Fibroblast of villous mesenchyme (primary cell): ENCODE measurements at places on chromosomes 1 and 21.

DNA sequence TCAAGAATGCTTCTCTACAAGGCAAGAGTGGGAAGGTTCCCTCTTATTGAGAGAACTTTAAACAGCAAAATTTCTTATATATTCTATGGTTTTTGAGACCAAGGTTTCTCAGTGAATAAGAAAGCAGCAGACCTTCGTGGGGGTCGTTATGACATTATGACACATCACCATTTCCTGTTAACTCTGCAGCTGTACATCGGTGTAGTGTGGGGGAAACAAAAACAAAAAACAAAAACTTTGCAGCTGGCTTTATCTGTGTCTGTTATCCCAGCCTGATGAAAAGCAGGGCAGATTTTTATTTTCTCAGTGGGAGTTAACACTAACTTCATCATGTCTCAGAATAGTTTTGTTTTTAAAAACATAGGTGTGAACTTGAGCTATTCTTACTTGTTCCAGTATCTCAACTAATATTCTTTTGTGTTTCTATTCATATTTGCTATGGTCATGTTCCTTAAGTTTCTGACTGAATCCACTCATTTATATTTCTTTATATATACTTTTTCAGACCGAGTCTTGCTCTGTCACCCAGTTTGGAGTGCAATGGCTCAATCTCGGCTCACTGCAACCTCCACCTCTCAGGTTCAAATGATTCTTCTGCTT is 2.1 kb downstream of the SDE2 start:
- DNase-seq: peak; percentile 76

DNA sequence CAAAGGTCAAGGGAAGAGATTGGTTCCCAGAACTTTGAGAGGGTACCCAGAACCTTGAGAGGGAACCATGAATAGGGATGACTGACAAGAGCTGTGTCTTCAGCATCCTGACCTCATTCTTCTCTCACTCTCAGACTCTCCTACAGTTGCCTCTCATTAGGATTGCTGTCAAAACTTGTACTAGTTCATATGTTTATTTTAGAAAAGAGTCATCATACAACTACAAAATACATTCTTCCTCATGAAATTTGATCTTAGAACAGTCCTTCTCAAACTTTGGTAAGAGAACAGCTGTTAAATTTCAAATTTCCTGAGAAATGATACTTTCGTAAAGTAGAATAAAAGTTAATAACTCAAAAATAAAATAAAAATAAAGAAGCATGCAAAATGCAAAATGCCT is 161.4 kb upstream of the ZRANB2 start:
- DNase-seq: no peak

DNA sequence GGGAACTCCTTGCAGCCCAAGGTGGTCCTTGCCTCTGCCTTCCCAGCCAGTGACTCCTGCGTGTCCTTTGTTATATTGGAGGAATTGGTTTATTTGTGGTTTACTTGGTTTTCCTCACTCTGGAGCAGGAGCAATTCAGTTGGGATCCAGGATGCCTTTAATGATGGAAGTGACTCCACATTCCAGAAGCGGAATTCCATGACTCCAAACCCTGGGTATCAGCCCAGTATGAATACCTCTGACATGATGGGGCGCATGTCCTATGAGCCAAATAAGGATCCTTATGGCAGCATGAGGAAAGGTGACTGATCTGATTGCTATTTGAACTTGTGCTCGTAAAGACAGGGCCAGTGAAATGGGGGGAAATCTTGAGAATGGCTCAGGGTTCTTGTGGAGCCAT is 15.1 kb upstream of the PIGV start:
- DNase-seq: peak; percentile 80

DNA sequence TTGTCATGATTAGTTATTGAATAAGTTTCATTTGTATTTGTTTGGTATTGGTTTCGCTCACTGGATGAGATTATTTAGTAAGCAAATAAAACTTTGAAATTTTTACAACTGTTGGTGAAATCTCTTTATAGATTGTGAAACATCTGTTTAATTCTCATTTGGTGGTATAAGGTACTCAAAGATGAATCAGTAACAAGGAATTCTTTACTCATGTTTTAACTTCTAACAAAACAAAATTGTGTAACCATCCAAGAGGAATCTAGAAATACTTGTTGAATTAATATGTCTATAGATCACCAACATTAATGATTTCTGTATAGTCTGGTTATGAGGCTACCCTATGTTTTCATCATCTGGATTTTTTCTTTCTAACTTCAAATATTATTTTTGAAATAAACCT is 62.8 kb upstream of the USP25 start:
- DNase-seq: peak; percentile 55

GRCh38 chr1:90417126-90417525 is 300.0 kb downstream of the BARHL2 start:
- DNase-seq: no peak

DNA sequence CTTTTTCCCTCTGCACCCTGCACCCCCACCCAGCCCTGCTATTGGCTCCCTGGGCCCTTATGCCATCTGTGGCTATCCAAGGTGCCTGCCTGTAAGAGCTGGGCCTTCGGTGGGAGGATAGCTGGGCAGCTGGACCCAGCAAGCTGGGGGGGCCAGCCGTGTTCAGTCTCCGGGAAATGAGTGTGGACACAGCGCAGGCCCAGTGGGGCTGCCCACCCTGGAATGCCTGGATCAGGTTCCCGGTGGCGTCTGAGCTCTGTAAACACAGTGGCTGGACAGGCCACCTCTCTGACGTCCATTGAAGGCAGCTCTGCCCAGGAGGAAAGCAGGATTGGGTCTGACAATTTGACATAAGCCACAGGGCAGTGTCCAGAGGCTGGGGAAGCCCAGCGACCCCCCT is 127.8 kb downstream of the FOXD2 start:
- no peak for DNase-seq

DNA sequence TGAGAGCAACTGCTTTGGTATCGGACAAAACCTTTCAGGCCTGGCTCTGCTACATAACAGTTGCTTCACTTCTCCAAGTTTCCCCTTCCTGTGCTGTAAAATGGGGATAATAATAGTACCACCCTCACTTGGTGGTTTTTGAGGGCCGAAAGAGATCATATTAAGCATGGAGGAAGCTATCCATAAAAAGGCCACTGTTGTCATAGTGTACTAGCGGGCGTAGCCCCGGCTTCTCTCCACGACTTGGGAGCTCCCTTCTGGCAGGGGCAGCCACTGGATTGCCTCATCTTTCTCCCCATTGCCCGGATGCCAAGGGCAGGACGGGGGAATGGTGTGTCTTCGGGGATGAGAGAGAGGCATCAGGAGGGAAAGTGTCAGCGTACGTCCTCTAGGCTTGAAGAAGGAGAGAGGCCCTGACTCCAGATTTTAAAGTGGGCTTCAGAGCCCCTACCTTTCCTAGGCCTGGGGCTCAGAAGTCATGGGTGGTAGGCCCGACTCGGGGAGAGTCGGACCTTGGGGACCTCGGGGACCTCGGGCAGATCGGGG is 548 bp upstream of the MFSD2A start:
- DNase-seq: no peak

DNA sequence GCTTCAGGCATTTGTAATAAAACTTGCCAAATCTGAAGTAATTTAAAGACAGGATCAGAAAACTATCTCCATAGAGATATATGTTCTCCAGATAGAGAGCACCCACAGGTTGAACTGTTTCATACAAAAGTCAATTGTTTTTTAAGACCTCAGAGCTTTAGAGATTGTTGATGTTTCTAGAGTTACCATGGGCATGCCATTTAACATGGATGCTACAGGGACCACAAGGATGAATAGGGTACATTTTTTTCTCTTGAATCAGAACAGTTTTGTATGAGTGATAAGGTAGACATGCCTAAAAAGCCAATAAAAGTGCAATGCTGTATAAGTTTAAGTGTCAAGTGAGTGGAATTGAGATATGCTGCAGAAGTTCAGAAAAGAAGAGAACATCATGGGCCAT is 511.0 kb upstream of the CAMK1G start:
- no peak for DNase-seq

DNA sequence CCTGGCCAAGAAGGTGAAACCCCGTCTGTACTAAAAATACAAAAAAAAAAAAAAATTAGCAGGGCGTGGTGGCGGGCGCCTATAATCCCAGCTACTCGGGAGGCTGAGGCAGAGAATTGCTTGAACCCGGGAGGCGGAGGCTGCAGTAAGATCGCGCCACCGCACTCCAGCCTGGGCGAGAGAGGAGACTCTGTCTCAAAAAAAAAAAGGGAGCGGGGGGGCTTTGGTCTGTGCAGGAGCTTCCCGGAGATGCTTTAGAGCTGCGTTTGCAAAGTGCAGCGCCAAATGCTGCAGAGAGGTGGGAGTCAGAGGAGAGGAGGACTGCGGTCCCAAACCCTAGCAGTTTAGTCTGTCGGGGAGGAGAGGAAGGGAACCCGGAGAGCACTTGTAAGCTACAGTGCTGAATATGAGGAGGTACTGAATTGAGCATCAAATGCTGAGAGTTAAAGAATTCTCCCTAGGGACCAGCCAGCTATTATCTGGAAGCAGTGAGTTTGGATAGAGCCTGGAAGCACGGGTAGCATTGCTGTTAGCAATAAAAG is 569 bp downstream of the FALEC start:
- DNase-seq: no peak

- DNase-seq: no peak
Measured at GRCh38 chr1:9929431-9930385, 13.5 kb downstream of the LZIC start.

- no peak for DNase-seq
Measured at GRCh38 chr1:30604801-30605440, 118.5 kb downstream of the MATN1 start.

GRCh38 chr1:198686069-198686728 is 47.4 kb downstream of the PTPRC start:
- peak; percentile 65 for DNase-seq

DNA sequence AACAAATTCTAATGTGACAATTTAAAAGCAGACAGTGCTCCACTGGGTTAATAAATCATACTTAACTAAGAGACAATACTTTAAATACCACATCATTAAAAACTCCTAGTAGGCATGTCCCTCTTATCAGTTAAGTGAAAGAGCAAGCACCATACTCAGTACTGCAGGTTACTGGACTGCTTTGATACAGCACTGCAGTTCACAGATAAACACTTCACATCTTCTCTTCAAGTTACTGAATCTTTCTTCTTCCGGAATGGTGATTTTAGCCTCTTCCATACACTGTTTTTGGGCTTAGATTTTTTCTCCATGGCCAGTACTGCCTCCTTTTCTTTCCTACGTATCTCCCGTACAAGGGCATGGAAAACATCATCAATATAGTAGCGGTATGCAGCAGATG is 11.0 kb downstream of the RIT1 start:
- no peak for DNase-seq

DNA sequence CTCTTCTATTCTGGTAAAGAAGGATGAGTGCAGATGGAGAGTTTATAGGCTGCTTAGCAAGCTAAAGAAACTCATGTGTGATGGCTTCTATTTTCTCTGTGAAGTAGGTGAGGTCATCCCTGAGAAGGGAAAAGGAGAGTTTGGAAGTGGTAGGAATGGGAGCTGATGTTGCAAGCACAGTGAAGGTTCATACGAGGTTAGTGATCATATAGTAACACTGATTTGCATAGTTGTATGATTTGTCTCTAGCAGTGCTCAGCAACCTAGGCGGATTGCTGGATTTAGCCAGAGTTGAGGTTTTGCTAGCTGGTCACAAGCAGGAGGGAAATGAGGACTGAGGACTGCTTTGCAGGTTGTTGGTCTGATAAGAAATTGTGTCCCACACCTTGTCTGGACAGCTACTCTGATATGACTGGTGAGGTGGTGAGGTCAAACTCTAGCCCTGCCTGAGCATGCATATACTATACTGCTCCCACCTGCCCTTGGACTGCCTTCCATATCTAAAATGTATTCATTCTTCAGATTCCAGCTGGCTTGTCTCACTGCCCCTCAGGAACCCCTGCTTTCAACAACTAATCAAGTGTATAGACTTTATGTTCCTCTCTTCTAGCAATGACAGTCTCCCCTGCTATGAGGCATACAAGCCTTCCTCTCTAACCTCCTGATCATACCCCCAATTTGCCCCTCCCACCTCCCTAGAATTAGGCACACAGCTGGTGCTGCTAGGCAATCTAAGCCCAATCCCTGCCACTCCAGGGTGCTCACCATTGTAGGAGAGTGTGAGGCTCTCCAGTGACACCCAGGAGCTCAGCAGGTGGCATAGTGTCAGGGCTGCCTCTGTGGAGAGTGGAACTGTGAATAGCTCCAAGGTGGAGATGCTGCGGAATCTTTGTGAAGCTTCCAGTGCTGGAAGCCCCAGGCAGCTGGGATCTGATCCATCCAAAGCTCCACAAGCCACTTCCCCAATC is 18.5 kb downstream of the LRRC41 start:
- DNase-seq: peak; percentile 45

- no peak for DNase-seq
Measured at GRCh38 chr1:118258975-118259374, 73.9 kb upstream of the SPAG17 start.

DNA sequence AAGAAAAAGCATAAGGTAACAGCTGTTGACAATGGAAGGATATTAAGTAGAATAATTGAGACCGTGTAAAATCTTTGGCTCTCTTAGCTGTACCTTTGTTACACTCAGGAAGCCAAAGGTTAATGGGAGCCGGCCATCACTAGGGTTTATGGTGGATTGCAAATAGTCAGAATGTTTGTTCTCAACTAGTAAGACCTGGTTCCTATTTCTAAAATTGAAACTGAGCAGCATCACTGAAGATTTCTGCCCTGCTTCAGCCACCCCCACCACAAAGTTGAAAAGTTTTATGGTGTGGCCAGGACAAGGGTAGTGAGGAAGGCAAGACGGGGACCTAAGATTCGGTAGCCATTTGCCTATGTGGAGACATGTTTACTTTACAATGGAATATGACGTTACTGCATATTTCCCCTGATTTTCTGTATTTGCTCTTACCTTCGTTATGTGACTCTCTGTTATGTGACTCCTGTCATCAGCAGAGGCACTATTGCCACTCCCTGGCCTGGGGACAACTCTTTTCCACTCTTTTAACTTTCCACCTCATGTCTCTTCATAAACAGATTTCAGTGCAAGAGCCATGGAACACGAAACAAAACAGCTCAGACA is 41.4 kb upstream of the KIF1B start:
- no peak for DNase-seq

DNA sequence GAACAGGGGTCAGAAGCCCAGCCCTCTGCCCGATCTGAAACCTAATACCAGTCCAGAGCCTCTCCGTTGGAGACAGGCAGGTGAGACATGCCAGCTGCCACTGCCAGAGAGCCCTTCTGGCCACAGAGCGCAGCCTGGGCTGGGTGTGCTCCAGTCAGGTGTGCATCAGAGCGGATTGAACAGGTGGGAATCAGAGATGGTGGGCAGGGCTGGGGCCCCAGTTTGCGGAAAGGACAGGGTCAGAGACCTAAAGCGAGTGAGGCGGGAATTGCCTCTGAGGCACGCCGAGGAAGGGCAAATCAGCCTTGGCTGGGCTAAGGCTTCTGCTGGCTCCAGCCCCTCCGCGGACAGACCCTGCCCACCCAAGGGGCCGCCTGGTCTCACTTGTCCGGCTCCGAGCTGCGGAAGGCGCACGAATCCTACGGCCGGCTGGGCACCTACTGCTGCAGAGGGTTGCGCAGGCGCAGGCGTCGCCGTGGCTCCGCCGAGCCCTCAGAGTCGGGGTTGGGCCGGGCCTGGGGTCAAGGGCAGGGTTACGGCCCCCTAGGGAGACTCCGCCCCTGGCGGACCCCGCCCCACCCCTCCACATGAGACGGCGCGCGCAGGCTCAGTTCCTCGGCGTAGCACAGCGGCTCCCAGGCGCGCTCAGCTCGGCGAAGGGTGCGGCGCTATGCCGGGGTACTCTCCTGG is 10.3 kb downstream of the CPLANE2 start:
- DNase-seq: peak; percentile 46
